Right atrium auricular region (tissue), 2 donors: ENCODE measurements at places on chromosomes 6 and 20.

DNA sequence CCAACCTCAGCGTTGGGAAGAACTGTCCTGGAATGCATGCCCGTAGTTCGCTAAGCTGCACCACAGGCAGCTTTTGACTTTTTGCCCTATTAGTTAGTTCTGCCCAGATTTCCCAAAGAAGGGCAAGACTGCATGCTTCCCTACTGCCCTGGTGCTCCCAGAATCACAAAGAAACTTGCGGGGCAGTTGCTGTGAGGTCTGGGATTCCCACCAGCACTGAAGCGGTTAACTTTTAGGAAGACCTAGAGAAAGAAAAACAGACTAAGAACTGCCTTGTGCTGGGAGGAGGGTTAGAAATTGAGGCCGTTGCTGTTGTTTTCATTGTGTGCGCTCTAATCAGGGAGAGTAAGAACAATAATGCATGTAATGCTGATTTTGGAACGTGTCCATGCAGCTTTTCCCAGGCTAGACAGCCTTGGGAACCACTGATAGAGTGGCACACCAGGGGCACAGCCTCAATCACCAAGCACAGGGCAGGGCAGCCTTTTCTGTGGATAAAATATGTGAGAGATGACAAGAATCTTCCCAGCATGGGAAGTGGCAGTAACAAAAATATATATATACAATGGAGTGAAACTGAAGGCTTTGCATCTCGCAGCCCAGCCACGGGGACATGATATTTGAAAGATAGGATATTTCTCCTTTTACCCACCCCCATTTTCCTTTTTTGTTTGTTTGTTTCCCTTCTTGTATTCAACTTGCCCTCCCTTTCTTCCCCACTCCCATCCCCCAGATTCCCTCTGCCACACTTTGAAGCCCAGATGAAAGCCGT lies 137.7 kb upstream of the HEY2 start:
- no peak for DNase-seq

- no peak for DNase-seq
These were observed 718.9 kb downstream of the EPHA7 start for GRCh38 chr6:92700411-92700810.

DNA sequence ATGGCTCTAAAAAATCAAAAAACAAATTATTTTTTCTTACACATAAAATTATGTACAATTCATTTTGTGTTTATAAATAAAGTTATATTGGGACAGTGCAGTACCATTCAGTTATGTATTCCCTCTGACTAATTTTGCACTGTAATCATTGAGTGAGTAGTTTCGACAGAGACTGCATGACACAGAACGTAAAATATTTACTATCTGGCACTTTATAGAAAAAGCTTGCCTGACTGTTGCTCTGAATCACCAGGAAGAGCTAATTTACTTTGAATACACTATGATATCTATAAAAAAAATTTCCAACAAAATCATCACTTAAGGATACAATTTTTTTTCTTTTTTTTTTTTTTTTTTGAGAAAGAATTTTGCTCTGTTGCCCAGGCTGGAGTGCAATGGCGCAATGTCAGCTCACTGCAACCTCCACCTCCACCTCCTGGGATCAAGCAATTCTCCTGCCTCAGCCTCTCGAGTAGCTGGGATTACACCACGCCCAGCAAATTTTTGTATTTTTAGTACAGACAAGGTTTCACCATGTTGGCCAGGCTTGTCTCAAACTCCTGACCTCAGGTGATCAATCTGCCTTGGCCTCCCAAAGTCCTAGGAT lies 11.0 kb upstream of the KHDC1L start:
- DNase-seq: no peak

GRCh38 chr20:51410586-51411325 lies 131.8 kb downstream of the NFATC2 start:
- DNase-seq: no peak

- DNase-seq: no peak
These were observed 1.1 kb downstream of the GLP1R start for GRCh38 chr6:39049575-39050283.

- DNase-seq: no peak
These were observed 69.2 kb downstream of the PRDM1 start for GRCh38 chr6:106155219-106155830.

- DNase-seq: no peak
These were observed 4.6 kb downstream of the MAS1L start for GRCh38 chr6:29483186-29483585.

DNA sequence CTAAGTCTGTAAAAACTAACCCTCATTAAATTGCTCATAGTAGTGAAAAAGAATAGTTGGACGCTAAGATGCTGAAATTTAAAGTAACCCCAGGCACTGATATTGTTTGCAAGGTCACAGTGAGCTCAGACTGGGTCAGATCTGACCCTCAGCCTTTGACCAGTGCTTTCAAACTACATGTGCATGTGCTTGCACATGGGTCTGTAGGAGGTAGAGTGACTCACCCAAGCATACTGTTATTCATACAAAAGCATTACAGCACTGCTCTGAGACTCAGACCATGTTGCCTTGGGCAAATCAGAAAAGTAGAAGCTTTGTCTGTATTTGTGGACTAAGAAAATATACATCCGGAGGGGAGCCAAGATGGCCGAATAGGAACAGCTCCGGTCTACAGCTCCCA lies 326.4 kb upstream of the MARCKS start:
- DNase-seq: no peak

GRCh38 chr6:43846556-43846955 lies 76.5 kb downstream of the VEGFA start:
- DNase-seq: no peak

GRCh38 chr6:166325383-166326042 lies 16.8 kb downstream of the SFT2D1 start:
- DNase-seq: no peak

DNA sequence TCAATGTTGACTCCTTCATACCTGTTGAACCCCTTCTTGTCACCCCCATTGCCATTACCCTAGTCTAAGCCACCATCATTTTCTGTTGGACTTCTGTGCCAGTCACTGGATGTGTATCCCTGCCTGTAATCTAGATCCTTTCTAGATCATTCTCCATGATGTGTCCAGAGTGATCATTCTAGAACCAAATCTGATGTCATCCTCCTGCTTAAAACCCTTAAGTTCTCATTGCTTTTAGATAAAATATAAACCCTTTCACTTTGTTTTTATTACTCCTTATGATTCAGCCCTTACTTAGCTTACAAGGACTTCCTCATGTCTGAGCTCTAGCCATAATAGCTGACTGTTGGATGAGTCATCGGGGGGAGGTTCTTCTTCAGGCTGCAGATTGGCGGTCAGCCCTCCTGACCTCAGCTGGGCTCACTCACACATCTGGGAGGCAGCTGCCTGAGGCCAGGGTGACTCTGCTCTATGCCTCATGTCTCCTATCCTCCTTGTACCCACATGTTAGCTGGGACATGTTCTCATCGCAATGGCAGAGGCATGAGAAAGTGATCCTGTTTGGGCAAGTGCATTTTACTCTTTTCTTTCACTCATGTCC lies 287.6 kb downstream of the ESR1 start:
- peak; percentile 93 for DNase-seq

DNA sequence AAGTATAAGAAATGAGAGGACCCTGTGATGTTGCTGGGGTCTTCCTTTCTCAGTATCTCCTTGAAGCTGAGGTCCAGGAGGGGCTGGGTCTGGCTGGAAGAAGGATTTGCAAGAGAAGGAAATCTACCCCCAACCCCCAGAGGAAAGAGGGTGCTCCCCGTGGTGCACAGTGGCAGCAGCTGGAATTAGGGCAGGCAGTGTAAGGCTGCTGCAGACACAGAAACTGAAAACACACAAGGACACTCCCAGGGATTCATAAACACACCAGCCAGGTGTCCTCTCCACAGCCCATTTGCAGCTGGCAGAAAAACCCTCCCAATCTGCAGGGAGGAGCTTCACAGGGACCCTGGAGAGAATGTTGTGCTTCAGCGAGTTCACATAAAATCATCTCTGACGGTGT lies 297.2 kb downstream of the CDH26 start:
- no peak for DNase-seq

DNA sequence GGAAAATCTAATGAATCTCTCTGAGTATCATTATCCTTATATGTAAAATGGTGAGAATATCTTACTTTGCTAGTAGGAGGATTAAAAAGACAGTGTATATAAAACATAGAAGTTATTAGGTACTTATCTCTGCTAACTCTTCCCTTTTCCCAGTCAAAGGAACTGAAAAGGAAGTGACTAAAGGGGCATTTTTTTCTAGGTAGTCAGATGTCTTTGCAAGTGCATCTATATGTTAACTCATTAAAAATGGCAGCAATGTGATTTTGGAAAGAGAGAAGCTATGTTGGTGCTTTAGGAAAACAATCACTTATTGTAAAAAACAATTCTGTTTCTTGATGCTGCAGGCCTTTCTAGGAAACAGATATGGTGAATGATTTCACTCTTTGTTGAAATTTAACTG lies 180.9 kb downstream of the SAMD5 start:
- no peak for DNase-seq

- DNase-seq: no peak
These were observed 130.7 kb upstream of the SSTR4 start for GRCh38 chr20:22904386-22904785.

- no peak for DNase-seq
These were observed 3.9 kb downstream of the RNF144B start for GRCh38 chr6:18391023-18391422.

DNA sequence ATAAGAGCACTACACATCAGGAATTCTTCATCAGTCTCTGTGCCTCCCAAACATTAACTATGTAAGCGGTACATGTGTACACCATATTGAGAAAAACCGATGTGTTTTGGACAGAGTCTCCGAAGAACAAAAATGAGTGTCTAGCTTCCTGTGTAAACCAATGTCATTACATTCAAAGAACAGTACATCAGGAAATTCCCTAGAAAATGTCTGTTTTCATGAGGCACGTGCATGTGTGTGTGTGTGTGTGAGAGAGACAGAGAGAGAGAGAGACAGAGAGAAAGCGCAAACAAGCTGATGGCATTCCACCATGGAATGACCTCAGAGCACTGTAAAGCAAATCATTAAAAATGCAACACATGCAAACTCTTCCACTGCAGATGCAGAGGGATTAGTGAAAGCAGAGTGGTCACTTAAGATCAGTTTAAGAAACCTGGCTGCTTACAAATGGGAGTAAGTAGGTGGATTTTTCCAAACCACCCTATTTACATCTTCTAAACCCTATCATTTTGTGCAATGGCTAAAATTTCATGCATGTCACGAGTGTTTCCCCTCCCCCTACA lies 133.9 kb downstream of the HIVEP2 start:
- DNase-seq: no peak

GRCh38 chr6:11040134-11040533 lies 4.0 kb downstream of the ELOVL2 start:
- DNase-seq: no peak

DNA sequence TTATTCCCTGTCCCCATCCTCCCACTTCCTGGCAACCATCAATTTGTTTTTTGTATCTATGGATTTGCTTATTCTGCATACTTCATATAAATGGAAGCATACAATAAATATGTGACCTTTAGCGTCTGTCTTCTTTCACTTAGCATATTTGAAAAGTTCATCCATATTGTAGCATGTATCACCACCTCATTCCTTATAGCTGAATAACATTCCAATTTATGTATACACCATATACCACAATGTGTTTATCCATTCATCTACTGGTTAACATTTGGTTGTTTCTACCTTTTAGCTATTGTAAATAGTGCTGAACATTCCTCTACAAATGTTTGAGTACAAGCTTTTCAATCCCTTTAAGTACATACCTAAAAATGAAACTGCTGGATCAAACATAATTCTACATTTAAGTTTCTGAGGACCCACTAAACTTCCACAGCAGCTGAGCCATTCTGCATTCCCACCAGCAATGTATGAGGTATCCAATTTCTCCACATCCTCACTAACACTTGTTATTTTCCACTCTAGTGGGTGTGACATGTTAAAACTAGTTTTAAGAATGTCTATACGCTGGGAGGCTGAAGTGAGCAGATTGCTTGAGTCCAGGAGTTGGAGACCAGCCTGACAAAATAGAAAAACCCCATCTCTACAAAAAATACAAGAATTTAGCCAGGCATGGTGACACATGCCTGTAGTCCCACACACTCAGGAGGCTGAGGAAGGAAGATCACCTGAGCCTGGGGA lies 32.9 kb downstream of the NUDT3 start:
- DNase-seq: no peak

GRCh38 chr6:7202950-7203349 lies 95.2 kb downstream of the RREB1 start:
- no peak for DNase-seq

GRCh38 chr6:56532766-56533551 lies 109.7 kb downstream of the DST start:
- no peak for DNase-seq

DNA sequence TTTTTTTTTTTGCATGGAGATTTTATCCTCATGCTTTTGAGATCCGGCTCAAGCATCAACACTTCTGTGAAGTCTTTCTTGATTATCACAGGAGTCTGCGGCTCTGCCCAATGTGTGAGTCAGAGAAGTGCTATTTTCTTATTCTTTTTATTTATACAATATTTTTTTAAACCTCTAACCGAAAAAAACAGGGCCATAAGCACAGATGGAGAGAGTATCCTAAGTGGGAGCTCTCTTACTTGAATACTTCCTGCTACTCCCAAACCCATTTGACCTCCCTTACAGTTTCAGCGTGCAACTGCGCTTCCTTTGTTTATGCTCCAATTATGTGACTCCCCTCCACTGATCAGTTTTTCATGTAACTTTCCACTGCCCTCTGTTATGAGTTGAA lies 8.7 kb upstream of the ATXN1 start:
- no peak for DNase-seq

GRCh38 chr6:117906507-117906957 lies 532 bp upstream of the SLC35F1 start:
- no peak for DNase-seq

DNA sequence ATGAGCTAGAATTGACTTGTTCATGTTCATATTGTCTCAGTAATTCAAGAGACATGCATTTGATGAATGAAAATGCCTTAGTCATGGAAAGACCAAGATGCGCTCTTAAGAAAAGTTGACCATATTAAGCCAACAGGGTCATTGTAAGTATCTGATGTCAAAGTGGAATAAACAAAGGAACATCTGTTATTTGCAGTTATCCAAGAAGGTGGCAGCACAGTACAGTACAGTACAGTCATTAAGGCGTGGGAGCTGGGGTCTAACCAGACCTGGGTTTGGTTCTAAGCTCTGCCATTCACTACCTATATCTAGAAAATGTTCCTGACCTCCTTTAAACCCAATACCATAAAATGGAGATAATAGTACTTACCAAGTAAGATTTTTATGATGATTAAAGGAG lies 178.1 kb downstream of the BACH2 start:
- no peak for DNase-seq

- DNase-seq: no peak
These were observed 7.9 kb downstream of the RREB1 start for GRCh38 chr6:7115543-7116231.

DNA sequence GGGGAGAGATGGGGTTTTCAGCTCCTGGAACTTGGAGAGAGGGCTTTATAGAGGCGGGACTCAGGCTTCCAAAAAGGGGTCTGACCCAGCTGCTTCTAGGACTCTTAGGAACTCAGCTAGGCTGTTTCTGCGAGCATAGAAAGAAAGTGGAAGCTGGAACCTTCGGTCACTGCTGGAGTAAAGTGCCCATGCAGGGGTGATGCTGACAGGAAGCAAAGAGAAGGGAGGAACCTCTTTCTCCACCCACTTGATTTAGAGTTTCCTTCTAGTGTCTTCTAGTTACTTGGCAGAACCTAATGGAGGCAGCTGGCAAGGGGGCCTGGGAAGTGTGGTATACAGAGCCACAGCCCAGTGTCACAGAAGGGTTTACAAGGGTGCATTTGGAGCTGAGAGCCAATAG lies 283.6 kb downstream of the QKI start:
- no peak for DNase-seq

- DNase-seq: peak; percentile 83
These were observed 207.1 kb downstream of the PREX1 start for GRCh38 chr20:48620507-48621375.
